ENCODE measurements at places on chromosomes 1 and 21.

DNA sequence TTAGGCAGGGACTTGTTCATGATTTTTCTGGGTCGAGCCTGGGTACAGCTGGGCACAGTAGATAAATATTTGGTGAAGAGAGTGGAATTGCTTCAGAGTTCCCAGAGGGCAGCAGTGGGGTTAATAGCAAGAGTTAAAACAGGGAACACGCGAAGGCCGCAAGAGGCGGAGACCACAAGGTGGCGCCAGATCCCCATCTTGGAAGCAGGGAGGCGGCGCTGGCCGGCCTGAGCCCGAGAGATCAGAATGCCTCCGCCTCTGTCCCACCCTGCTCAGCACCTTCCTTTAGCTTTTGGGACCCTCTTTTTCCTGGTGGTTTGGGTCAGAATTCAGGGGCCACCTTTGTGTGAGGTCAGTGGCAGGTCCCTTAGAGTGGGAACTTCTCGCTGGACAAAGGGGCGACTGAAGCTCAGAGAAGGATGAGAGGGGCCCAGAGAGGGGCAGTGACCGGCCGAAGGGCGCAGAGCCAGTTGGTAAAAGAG lies 6.5 kb upstream of the PADI2 start:
- DNase-seq: peak; percentile 88

- peak; percentile 53 for DNase-seq
Measured at GRCh38 chr21:38806942-38807284, 1.2 kb downstream of the ETS2 start.

DNA sequence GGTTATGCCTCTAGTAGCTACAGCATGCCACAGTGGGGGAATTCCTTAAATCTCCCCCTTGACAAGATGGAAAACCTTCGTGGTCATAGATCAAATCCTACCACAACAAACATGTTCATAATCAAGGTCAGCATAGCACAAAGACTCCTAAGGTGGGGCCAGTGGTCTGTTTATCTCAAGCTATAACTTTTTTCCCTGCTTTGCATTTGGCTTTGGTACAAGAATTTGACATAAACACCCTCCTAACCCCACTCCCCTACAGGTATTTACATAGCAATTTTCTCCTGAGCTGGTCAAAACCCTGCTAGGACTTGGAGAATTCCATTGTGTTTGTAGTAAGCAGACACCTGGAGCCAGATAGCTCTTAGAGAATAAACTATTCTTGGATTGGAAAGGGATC lies 58.5 kb downstream of the HIVEP3 start:
- no peak for DNase-seq

GRCh38 chr1:53258216-53258615 lies 19.9 kb upstream of the MAGOH start:
- DNase-seq: no peak
